GM12865 (cell line): ENCODE measurements at places on chromosomes 2 and 18.

DNA sequence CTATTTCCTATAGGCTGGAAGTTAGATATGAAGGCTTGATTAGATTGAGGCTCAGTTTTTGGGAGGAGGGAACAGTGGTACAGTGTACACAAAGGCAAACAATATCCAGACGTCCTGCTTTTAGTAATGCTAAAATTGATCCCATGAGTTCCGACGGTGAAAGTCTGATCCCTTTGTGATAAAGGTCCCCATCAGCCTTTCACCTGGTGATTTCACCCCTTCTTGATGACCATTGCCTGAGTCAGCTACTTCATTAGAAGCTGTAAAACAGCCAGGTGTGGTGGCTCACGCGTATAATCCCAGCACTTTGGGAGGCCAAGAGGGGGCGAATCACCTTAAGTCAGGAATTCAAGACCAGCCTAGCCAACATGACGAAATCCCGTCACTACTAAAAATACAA lies 29.7 kb downstream of the TWSG1 start:
- DNase-seq: no peak

DNA sequence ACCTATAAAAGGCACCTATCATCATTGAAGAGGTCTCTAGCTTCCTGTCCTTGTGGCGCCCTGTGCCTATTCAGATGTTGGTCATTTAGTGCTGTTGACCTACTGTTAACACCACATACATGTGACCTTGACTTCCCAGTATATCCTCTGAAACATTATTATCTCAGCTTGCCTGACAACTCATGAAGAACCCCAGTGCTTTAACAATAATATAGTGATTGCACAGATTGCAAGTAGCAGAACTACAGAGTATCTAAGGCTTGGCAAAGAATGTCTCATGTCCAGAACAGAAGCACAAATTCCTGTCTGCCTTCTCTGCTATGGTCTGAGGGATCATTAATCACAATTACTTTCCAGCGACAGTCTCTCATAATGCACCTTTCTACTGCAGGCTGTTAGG lies 165.3 kb downstream of the LCLAT1 start:
- no peak for DNase-seq

DNA sequence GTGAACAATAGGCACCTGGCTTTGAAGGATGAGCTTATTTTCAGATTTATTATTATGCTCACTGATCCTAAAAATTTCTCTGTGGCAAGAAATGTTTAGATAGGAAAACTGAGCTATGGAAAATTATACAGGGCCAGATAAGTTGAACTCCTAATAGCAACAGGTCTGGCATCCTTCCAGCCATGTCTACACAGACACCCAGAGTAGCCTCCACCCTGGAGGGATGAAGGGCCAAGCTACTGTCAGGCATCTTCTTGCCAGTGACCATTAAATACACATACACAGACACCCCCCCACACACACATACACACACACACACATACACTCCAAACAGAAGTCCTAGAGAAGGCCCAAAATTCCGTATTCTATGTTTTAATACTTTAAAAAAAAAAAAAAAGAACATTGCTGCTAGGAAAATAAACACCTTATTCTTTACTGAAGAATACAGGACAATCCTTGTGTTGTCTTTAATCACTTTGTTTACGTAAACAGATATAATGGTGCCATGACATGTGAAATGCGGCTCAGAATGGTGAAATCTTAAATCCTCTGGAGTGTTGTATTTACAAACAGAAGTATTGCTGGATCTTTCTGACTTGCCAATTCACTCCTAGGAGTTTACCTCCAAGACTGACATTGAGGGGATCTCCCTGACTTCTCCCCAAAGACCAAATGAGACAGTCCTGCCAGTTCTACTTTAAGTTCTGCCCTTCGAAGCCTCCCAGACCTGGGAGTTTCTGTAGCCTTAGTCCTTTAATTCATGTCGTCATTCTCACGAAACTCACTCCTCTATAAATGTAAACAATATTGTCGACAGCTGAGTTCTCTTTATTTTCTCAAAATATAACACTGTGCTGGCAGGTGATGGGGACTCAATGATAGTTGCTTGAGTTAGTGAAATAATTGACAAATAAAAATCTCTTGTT lies 163.1 kb downstream of the ANTXR1 start:
- DNase-seq: no peak

GRCh38 chr2:203395858-203396257 lies 67.7 kb downstream of the ABI2 start:
- no peak for DNase-seq

DNA sequence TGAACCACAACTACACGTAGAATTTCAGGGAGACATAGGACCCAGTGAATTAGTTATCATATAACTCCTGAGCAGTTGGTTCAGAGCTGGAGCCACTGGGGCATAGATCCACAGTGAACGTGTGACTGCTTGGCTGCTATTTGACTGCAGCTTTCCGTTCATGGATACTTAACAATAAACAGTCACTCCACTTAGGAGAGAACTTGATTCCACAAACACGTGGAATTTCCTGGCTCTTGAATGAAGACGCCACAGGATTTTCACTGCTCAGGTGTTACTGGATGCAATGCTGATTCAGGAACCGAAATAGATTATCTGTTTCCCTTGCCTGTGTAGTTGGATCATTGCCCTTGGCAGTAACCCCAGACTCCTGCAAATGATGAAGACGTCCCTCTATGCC lies 679.1 kb upstream of the ZEB2 start:
- DNase-seq: no peak

GRCh38 chr18:54734059-54734458 lies 94.2 kb upstream of the RAB27B start:
- DNase-seq: no peak

- peak; percentile 14 for DNase-seq
Measured at GRCh38 chr2:18546567-18546966, 13.9 kb downstream of the RDH14 start.

GRCh38 chr2:21148718-21149117 lies 24.9 kb downstream of the TDRD15 start:
- no peak for DNase-seq

DNA sequence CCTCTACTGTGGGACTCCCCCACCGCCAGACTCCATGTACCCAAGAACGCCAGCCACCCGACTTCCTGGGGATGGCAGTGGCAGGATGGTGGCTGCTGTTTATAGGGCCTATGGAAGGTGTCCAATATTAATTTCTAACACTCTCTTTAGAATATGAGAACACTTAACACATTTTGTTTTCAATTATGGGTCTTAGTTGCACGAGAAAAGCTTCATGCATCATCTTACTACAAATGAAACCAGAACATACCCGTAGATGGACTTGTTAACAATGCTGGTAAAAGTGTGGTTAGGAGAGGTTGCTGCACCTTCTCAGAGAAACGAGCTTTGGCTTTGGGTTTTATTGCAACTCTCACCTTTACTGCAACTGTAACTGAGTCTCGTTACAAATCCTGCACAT lies 335.6 kb upstream of the ID2 start:
- DNase-seq: peak; percentile 26

DNA sequence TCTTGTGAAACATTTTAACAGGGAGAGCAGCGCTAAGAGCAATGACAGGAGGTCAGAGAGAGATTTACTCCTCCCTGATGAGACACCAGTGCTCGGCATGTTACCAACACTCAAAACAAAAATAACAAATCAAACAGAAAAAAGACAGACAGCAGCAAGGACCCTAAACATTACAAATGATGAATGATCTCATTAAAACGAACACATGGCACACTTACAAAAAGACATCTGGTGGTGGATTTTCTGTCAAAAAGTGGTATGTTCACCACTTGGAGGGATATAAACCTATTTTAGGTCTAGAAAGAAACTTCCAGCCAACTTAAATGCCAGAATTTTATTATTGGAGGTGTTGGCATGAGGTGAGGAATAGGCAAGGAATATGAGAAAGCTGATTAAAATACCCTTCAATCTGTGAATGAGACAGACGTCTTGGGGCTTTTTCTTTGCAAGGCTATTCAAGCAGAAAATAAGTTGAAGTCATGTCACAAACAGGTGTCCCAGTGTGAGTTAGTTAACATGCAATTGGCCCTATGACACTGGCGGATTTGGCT lies 112.8 kb downstream of the PRELID3A start:
- peak; percentile 41 for DNase-seq

GRCh38 chr2:168976034-168976654 lies 55.0 kb downstream of the ABCB11 start:
- no peak for DNase-seq

DNA sequence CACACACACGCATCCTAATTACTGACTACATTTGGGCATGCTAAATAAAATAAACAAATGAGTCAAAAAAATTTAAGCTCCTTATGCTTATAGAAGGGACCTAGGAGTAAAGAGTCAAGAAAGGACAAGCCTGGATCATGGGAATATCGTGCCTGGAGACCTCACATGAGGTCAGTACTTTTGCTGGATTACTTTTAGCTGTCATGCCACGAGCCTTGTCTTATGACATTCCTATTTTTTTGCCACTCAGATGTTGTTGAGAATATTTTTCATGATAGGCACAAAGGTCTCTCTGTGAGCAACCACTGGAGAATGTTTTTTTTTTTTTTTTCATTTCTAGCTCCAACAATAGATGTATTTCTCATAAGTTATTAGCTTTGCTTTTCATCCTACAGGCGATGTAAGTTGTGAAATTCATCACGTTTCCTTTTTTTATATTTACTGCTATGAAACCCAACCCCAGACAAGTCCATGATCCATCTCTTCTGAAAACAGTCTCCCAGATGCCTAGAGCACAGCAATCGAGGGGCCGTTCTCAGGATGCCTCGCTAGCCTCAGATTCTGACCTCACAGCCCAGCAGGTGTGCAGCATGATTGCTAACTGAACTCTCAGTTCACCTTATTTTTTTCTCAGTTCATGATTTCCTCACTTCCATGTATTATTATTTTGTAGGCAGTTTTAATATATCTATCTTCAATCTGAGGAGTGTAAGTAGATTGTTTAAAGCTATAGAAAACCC lies 464.5 kb downstream of the IRS1 start:
- DNase-seq: no peak

- DNase-seq: no peak
Measured at GRCh38 chr2:121919803-121920202, 164.4 kb downstream of the TSN start.
